ENCODE measurements at places on chromosomes 2 and 18.

DNA sequence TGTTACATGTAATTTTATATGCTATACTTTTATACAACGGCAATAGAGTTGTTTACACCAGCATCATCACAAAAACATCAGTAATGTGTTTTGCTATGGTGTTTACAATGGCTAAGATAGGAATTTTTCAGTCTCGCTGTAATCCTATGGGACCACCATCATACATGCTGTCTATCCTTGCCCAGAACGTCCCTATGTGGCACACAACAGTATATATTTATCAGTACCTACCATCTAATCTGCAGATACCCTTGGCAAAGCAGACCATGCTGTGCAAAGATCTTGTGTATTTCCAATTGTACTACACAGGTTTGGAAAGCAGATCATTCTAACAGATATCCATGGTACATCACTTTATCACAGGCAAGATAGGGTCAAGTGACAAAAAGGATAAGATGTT is 15.3 kb downstream of the RPL31 start:
- no peak for DNase-seq

DNA sequence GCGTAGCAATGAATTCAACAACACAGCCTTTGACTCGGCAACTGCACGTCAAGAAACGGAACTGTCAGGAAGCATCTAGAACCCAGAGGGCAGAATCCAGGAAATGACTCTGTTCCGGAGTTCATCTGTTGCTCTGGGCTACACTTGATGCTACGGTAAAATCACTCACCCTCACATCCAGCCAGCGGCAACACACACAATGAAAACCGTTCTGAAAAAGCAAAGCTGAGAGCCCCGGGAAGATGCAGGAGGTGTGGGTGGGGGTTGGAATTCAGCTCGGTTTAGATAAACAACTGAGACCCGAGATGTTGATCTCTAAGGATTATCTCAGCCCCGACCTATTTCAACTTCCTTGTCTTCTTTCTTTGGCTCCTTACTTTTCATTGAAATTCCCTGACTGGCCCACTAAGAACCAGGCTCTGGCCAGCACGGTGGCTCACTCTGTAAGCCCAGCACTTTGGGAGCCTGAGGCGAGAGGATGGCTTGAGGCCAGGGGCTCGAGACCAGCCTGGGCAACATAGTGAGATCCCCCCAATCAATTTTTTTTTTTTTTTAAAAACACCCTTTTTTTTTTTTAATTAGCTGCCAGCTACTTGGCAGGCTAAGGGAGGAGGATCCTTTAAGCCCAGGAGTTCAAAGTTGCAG is 13.3 kb upstream of the RAB17 start:
- DNase-seq: no peak

DNA sequence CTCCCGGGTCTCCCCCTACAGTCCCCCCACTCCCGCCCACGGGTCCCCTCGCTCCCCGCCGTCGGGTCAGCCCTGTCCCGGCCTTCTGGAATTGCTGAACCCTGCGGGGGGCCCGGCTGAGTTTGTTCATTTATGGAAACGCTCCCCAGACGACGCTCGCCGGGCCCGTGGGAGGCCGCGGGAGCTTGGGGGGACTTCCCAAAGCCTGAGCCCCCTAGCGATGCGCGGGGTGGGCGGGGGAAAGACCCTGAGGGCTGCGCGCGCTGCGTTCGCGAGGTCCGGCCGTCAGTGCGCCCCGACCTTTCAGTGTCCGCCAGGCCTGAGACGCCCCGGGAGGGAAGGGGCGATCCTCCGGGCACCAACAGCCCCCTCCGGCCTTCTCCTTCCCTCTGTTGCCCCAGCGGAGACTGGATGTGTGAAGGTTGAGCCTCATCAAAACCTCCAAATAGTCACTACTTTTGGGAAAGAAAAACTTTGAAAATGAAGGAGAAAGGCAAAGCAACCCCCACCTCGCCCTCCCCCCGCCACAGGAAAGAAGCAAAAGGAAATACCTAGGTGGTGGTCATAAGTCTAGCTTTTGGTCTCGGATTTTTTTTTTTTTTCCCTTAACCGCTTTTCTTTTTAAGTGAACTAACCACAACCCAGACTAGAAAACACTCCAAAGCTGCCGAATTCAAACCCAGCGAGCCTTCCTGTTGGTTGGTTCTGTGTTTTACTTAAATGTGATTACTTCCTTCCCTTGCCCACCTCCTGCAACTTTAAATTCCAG is 509 bp upstream of the CYS1 start:
- no peak for DNase-seq

GRCh38 chr18:11862468-11863137 is 11.4 kb downstream of the CHMP1B start:
- DNase-seq: no peak

GRCh38 chr18:71844814-71845213 is 699.3 kb downstream of the CBLN2 start:
- DNase-seq: no peak

DNA sequence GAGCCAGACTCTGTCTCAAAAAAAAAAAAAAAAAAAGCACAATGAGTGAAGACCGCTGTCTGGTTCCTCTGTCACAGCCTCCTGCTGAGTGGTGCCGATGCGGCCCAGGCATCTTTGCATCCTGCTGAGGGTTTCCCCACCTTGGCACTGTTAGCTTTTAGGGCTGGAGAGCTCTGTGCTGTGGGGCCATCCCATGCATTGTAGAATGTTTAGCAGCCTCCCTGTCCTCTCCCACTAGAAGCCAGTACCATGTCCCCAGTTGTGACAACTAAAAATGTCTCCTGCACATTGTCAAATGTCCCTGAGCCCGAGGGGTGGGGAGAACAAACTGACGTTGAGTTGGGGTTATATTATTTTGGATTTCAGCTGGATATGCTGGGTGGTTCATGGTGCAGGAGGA is 7.9 kb upstream of the COLEC11 start:
- DNase-seq: no peak

GRCh38 chr2:7943446-7943845 is 738.4 kb upstream of the ID2 start:
- DNase-seq: no peak

- DNase-seq: no peak
Measured at GRCh38 chr18:9428301-9428706, 47.0 kb upstream of the RALBP1 start.

GRCh38 chr18:60191926-60192325 is 180.6 kb downstream of the MC4R start:
- DNase-seq: no peak

DNA sequence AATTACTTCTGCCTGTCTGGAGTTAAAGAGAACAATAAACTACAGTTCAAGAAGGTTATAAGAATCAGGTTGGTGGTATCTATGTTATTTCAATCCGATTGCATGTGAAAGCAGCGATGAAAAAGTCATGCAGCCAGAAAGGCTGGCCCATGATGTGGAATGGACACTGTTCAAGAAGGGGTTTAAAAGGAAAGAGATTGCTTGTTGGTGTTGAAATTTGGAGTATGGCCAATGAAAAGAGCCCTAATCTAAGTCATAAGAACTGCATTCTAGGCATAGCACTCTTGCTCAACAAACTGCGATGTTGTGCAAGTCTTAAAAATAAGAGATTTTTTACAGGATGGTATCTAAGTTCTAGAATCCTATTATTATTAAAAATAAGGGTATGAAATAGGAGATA is 61.3 kb downstream of the EFEMP1 start:
- no peak for DNase-seq

GRCh38 chr2:45974056-45974455 is 322.6 kb downstream of the PRKCE start:
- no peak for DNase-seq

GRCh38 chr2:225398372-225398771 is 1.1 kb upstream of the NYAP2 start:
- no peak for DNase-seq

- no peak for DNase-seq
Measured at GRCh38 chr2:53896864-53897263, 37.1 kb upstream of the GPR75 start.

- DNase-seq: no peak
Measured at GRCh38 chr2:230042195-230042594, 26.5 kb downstream of the SLC16A14 start.

DNA sequence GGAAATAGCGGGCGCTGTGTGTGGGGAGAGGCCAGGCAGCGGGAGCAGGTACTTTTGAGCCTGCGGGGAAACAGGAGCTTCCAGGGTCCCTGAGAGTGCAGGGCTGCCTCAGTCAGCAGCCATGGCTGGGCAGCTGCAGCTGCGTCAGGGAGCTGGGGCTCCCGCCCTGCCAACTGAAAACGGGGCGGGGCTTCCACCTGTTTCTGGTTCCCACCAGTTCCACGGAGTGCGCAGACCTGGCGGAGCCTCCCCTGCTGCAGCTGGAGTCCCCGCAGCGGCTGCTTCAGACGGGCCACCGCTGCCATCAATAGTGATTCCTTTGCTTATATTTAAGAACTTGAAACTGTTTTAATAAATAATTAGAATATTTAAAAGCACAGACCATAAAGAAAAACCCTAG is 30.6 kb upstream of the RPRM start:
- DNase-seq: no peak

DNA sequence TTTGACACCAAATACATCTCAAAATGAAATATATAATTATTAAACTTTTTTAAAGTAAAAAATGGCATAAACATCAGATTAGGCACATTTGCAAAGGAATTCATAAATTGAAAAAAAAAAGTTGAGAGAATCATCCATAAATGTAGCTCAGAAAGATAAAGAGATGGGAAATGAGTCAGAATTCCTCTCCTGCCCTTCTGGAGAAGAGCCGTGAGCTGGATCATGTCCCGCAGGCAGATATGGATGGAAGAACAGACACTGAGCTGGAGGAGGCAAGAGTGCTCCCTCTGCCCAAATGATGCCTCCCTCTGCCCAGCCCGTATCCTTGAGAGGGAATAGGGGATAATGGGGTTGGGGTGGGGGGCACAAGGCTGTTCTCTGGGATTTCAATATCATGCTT is 190.9 kb downstream of the TFCP2L1 start:
- DNase-seq: no peak

GRCh38 chr18:58272779-58273435 is 228.9 kb downstream of the NEDD4L start:
- DNase-seq: no peak

- DNase-seq: no peak
Measured at GRCh38 chr2:2742726-2743125, 411.7 kb upstream of the MYT1L start.

DNA sequence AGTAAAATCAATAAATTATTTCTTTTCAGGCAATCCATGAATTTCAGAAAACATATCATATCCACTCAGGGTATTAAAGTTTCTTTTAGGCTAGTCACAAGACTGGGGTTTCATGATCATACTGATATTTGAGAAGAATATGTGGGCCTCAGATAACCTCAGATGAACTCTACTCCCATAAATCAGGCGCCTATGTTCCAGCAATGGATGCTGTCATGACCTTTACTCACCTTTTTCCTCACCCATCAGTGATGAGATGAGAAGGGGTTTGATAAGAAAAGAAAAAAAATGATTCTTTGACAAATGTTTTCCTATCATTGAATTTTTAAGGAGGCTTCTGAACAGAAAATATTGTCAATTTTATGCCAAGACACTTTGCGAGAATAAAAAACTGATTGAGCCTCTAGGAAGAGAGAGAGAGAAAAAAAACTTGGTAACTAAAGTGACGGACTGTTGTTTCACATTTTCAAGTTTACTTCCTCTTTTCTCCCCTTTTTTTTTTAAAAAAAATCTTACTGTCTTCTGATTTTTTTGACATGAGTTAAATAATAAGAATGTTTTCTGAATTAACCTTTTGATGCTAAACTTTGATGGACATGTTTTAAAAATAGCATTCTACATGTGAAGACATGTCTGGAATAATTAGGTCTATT is 309.1 kb upstream of the MAP2 start:
- no peak for DNase-seq

DNA sequence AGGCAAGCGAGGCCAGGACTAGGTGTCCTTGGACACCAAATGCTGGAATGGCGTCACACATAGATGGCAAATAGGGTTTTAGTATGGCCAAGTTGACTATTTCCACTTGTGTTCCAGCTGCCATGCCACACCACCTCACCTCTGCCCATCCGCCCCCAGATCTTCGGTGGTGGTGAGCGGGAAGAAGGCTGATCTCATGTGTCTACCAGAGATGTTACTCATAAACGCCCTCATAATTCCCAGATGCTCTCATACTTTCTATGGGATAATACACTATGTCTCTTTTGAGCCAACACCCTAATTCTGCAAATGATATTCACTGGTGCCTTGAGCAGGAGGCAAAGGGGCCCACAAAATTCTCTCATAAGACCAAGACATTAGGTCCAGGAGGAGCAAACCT is 281.1 kb upstream of the FN1 start:
- DNase-seq: no peak

- no peak for DNase-seq
Measured at GRCh38 chr2:231176066-231176465, 22.4 kb upstream of the ARMC9 start.

- no peak for DNase-seq
Measured at GRCh38 chr2:95719473-95720060, 127.8 kb downstream of the TRIM43 start.

DNA sequence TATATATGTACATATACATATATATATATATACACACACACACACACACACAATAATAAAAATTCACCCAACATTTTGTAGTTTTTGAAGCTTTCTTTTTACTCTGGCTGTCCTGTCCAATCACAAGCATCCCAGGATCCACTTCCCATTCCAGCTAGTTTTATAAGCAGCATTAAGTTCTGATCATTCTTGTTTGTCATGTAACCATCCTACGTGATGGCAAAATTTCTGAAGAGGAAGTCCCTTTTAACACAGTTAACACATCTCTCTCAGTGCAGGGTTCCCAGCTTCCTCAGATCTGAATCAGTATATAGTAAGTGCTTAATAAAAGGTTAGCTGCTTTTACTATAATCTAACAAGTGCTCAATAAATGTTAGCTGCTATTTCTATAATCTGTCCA is 26.4 kb downstream of the MYOM1 start:
- no peak for DNase-seq

GRCh38 chr18:72444798-72445155 is 99.4 kb downstream of the CBLN2 start:
- no peak for DNase-seq

GRCh38 chr2:216341121-216341520 is 31.2 kb downstream of the MARCHF4 start:
- DNase-seq: no peak

DNA sequence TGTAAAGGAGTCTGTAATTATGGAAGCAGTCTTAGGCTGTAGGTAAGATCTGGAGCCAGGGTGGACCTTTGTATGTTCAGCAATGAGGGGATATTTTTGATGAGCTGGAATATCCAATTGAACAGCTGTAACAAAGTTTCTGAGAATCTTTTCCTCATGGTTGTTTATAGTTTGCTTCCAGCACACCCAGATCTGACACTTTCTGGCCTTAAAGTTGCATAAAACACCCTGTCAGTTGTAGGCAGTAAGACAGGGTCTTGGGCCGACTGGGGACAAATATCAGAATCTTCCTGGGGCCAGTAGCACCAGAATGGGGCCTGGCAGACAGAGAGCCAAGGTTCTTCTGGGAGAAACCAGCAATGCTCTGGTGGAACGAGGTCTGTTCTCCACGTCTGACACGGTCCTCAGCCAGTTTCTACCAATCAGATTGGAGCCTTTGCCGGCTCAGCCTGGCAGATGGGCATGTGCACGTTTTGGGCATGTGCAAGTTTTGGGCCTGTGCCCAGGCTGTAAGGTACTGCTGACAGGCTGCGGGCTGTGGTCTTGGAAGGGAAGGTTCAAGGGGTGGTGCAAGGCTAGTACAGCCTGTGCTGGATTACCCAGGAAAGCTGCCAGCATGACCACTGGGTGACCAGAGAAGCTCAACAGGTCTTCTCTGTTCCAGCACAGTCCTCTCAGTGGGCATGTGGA is 89.8 kb downstream of the PRKCE start:
- no peak for DNase-seq
